ENCODE measurements at places on chromosomes 11 and 22. TPM values are rescaled to one million over a fixed set of nuclear protein-coding genes. Genes with fewer than 3 reads are reported as not detected.

Gene SERPING1
- total RNA-seq = 1.4 TPM

Gene KDELR3
- total RNA-seq = 0.19 TPM

Gene TECTA
- total RNA-seq = 0.05 TPM

Gene DYNC2H1
- 0.23 TPM for total RNA-seq

Gene SLC7A4
- total RNA-seq = 0.21 TPM

Gene CYP2D6
- 0.43 TPM for total RNA-seq

Gene BIRC2
- total RNA-seq = 23.2 TPM

- DNase-seq = no peak
Measured at GRCh38 chr11:14587258-14587657, 56.3 kb upstream of the PDE3B start.

DNA sequence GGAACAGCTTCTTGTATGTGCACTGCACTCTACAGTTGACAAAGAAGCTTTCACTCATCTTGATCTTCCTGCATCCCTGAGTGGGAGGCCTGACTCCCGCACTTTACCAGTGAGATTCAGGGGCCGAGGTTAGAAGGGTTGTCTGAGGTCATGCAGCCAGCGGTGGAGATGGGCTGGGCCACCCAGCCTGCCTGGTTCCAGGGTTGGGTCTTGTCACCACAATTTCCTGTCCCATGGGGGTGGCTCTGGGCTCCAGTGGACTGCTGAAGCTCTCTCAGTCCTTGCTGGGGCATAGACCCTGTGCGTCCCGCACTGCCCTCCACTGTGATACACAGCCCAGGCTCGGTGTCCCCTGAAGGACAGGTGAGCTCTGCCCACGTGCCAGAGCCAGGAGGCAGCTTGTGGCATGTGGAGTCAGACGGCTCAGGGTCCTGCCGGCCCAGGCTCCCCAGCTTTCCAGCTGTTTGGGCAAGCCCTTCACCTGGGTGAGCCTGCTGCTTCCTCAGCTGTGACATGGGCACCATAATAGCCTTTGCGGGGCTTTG, 6.9 kb upstream of the MYO7A start:
- DNase-seq = no peak

GRCh38 chr11:119853581-119854360, 124.8 kb upstream of the NECTIN1 start:
- no peak for DNase-seq

GRCh38 chr11:98835335-98835734, 185.4 kb upstream of the CNTN5 start:
- DNase-seq = no peak

GRCh38 chr22:31870890-31871289, 73.4 kb upstream of the YWHAH start:
- DNase-seq = no peak

GRCh38 chr22:46457502-46458488, 79.6 kb downstream of the CELSR1 start:
- no peak for DNase-seq

DNA sequence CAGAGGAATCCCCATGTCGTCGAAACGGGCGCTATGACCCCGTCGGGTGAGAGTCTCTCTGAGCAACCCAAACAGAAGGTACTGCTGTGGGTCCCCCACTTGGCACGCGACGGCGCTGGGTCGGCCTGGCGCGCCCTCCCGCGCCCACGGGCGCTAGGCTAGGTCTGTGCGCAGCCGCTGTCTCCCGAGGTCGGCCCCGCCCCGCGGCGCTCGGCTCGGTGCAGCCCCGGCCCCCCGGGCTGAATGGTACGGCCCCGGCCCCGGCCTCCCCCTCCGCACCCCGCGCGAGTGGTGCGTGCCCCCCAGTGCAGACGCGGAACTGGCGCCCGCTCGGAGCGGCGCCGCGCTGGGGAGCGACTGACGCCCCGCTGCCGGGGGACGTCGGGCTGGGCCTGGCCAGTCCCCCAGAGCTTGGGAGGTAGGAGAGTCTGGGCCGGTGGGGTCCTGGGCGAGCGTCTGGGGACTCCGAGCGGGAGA, at the start of gene MADD:
MADD (plus strand) TSS at position 305 of the 477 bp plus-strand sequence.
- peak; percentile 55 for DNase-seq

DNA sequence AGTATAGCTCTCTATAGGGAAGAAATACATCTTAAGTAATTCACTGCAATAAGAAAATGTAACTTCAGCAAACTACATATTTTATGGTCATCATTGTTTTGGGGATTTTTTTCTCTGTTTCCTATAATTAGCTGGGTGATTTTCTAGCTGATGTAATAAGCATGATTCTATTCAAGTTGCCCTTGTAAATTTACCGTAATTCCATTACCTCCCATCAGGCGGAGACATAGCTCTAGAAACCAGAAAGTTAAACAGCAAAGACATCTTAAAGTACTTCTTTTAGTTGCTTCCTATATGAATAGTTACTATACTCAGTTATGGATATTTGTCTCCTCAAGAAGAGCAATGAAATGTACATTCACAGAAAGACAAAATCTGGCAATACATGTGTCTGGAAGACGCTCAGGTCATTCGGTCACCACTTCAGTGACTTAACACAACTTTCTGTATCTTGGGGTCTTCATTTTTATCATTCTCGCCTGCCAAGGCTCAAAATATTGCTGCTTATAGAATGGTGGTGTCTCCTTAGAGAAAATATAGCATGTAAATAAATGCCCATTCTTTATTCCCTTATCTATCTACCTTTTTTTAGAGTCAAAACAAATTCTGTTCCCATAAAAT, 239.9 kb upstream of the ZC3H12C start:
- peak; percentile 56 for DNase-seq

DNA sequence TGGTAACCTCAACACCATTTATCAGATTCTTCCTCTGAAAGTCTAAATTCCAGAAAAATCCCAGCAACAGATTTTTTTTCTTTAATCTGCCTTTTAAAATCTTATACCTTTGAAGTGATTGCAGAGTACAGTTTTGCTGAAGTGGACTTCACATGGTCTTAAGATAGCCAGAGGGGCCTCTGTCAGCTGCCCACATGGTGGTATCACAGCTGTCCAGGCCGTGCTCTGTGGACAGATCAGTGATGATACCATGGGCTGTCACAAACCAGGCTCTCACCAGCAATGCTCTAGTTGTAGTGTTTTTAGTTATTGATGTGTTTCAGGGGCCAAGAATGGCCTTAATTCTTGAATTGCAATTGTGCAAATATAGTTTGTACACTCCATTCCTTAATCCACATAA, 44.0 kb downstream of the PARVA start:
- no peak for DNase-seq
